ENCODE measurements at places on chromosomes 13 and 19.

- DNase-seq = no peak
Observed at GRCh38 chr19:2181633-2181997, 17.9 kb downstream of the DOT1L start.

GRCh38 chr19:13823256-13823655, 28.0 kb downstream of the ZSWIM4 start:
- no peak for DNase-seq

DNA sequence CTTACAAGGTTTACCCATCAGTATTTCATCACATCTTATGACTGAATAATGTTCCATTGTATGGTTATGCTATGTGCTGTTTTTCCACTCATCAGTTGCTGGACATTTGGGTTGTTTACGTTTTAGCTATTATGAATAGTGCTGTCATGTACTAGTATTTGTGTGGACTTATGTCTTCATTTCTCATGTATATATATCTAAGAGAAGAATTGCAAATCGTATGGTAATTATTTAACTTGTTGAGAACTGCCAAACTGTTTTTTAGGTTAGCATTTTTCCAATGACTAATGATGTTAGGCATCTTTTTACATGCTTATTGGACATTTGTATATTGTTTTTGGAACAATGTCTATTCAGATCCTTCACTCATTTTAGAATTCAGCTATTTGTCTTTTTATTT, 368.3 kb downstream of the LMO7 start:
- DNase-seq = no peak

- DNase-seq = peak; percentile 87
Observed at GRCh38 chr19:5960005-5961001, 17.6 kb downstream of the RANBP3 start.

- DNase-seq = no peak
Observed at GRCh38 chr13:100620792-100621191, 32.2 kb upstream of the GGACT start.

GRCh38 chr13:98869408-98870090, 108.3 kb downstream of the DOCK9 start:
- DNase-seq = no peak

DNA sequence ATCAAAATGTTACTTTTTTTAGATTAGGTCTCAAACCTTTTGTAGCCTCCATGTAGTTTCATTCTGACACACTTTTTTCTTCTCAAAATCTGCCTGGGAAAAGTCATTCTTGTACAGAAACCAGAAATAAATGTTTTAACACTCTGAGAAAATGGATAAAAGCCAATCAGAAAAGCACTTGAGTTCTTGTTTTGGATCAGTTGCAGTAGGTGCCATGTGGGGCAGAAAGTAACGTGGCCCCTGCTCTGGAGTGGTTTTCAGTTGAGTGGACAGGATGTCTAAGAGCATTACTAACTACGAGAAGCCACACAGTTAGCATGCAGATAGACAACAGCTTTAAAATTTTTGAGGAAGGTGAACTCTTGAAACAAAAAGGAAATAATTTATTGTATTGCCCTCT, 19.1 kb downstream of the GPR183 start:
- peak; percentile 69 for DNase-seq

DNA sequence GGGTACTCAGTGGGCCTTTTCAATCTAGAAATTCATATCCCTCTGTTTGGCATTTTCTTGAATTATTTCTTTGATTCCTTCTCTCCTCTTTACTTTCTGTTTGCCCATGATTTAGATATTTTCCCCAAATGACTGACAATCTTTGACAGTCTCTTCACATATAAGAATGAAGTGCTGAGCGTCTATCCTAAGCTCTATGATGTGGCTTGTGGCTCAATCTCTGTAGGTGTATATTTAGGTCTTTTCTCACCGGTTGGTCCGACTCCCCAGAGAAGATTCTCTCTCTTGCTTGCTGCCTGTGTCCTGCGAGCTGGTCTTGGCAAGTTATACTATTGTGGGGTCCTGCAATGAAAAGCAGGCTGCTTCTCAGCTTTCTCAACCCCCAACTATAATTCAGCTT, 29.0 kb downstream of the FLT3 start:
- no peak for DNase-seq
